ENCODE measurements at places on chromosomes 3 and 15.

DNA sequence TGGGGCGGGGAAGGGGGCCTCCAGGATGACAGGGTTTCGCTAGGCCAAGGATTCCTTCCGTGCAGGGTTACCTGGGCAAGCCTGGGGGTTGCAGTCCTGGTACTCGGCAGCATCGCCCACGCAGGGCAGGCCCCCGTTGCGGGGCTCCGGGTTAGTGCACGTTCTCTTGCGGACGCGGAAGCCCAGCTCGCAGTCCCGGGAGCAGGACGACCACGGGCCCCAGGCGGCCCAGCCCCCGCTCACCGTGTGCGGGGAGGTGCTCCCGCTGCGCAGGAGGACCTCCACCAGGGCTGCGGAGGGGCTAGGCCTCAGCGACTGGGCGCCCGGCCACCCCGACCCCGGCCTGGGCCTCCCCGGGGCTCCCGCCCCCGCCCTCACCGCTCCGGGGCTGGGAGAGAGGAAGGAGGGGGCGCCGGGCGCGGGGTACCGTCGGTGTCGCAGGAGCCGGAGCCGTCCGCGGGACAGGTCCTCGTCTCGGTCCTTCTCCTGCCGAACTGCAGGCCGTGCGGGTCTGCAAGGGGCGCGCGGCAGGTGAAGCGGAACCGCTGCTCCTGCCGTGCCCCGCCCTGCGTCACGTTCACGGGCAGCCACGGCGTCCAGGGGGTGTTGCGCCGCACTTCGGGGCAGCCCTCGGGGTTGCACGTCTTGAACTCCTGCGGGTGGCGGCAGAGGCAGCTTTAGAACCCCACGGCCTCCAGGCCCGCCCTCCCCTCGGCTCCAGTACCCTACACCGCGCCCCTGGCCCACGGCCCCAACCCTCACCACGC lies 114.6 kb downstream of the SEMA5B start:
- DNase-seq, result no peak

- DNase-seq, result no peak
These were observed 68.2 kb downstream of the TFDP2 start for GRCh38 chr3:142081178-142081577.

DNA sequence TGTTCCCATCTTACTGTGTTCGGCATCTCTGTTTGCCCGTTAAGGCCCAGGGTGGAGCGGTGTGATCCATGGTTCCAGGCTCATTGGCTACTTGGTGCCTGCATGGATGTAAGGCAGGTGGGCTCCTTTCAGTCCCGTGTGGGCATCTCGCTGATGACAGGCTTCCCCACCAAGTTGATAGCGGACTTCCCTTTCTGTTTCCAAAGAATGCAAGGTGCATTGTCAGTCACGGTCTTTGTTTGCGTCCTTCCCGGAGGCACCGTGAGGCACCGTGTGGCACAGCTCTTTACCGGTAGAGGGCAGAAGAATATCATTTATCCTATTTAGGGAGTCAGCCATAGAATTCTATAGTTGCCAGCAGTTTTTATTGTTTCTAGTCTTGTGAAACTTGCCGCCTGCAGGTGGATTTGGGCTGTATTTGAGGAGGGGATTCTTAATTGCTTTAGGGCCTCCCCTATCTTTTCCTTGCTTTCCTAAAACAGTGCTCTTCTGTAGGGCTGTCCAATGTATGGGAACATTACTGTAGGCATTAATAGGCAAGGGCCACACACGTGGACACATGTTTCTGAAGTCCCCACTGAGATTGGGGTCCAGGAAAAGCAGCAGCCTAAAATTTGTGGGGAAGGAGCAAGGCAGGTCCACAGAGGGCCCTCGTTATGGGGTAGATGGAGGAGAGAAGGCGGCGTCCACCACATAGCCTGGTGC lies 244.1 kb downstream of the SLCO3A1 start:
- DNase-seq, result no peak

GRCh38 chr3:55676643-55677042 lies 189.5 kb upstream of the WNT5A start:
- no peak for DNase-seq

- DNase-seq, result no peak
These were observed 59.3 kb upstream of the RAD18 start for GRCh38 chr3:9022305-9023225.

All from right lobe of liver (tissue), 6 donors.